ENCODE measurements at places on chromosomes 6 and 20.

GRCh38 chr6:165580136-165580535, 82.9 kb downstream of the PDE10A start:
- DNase-seq: no peak

DNA sequence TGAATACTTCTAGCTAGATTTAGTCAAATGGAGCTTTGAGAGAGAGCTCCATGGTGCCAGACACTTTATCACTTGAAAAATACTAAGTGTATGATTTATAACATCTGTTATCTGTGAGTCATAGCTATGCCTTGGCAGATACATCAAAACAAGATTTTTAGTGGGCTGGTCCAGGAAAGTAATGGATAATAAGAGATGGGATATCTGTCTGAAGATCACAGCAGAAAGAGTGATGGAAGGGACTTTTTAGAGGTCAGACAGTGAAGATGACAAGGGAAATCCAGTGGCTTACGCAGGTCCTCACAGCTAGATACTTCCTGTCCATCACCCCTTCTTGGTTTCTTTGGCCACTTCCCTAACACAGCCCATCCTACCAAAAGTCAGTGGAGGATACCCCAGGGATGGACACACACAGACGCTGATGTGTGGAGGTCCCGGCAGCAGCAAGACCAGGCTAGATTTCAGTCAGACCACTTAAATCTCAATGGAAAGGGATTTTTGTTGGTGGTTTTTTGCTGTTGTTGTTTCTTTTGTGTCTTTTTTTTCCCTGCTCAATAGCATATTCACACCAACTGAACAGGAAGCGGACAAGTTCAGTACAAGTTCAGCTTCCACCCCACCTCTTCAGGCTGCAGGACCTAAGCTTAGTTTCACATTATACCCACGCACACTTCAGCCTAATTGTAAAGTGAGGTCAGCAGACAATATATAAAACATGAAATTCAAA, 209.3 kb downstream of the ALDH8A1 start:
- DNase-seq: no peak

GRCh38 chr20:35093267-35093884, 769 bp upstream of the TRPC4AP start:
- no peak for DNase-seq

DNA sequence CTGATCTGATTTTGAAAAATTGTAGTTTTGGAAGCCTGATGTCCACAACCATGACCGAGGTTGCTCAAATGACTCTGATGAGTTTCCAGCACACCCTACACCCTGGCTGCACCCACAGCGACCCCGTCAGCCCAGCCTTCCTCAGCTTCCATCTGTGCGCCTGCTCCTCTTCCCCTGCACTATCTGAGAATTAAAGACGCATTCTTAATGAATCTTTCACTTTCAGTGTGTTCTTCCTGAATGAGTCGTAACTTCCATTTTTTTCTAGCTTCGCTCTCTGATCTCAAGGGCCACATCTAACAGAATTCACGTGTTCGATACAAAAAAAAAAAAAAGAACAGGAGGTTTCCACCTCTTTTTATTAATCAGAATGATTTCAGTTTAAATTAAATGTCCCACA, 21.3 kb upstream of the RREB1 start:
- DNase-seq: no peak

DNA sequence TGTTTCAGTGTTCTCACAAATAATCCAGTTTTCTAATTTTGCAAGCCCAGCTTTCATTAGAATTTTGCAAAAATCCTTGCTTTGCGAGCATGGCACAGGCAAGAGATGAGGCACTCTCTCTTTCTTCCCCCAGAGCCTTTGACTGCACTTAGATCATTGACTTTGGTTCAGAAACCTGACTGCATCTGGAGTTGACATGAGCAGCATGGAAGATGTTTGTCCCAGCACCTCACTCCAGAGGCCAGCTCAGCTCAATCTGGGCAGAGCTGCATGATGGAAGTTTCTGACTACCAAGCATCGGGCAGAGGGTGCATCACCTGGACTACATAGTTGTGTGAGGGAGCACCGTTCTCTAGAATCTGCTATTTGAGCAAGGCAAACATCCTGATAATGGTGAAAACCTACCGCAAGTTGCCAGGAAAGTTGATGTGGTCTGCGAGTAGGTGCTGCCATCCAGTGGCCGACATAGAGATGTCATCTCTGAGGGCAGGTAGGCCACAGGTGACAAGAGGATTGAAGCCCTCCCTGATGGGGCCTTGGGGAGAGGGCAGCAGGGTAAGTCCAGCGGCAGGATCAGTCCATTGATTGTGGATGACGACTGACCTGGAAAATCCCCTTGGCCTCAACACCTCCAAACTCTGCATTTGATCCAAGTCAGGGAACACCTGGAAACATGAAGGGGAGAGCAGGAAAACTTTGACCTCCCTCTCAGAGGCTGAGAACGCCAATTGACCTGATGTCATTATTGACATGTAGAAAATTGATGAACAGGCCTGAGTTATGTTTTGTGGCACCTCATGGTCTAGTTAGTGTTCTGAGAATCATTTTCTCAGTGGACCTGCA, 3.8 kb upstream of the LPA start:
- no peak for DNase-seq

GRCh38 chr20:49594143-49594930, 26.4 kb upstream of the PTGIS start:
- DNase-seq: peak; percentile 67

DNA sequence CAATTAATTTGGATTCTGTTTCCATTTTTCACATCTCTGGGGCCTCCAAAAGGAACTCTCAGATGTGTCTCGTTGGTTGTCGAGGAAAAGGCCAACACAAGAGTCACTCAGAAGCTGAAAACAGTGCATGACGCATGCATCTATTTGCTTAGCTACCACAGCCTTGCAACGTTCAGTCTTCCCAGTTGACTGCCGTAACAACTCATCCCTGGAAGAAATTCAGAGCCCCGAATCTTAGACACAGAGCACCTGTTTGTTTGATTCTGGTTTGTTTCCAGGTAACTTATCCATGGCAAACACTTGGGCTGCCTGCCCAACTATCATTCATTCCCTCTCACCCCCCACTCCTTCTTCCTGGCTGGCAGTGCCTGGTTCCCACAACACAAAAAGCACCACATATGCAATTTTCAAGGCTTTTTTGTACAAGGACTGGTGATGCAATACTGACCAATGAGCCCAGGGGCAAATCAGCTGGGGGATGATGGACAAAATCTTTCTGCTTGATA, 60.5 kb downstream of the ZMYND8 start:
- DNase-seq: no peak

DNA sequence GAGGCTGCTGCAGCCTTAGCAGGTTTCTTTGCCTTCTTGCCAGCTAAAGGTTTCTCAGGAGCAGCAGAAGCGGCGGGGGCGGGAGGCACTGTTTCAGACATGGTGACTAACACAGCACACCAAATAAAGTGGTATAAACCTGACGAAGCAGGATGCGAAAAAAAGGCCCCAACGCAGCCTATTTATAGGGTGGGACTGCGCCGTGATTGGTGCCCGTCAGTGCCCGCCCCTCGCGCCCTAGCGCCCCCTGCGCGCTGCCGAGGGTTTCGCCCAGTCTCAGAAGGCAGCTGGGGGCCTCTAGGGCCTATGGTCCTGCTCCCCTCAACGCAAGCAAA, 55.0 kb downstream of the TRIM38 start:
- peak; percentile 75 for DNase-seq

- DNase-seq: no peak
Observed at GRCh38 chr6:167898673-167899311, 72.1 kb downstream of the AFDN start.

- DNase-seq: no peak
Observed at GRCh38 chr6:30169658-30170614, 6.6 kb downstream of the TRIM15 start.

DNA sequence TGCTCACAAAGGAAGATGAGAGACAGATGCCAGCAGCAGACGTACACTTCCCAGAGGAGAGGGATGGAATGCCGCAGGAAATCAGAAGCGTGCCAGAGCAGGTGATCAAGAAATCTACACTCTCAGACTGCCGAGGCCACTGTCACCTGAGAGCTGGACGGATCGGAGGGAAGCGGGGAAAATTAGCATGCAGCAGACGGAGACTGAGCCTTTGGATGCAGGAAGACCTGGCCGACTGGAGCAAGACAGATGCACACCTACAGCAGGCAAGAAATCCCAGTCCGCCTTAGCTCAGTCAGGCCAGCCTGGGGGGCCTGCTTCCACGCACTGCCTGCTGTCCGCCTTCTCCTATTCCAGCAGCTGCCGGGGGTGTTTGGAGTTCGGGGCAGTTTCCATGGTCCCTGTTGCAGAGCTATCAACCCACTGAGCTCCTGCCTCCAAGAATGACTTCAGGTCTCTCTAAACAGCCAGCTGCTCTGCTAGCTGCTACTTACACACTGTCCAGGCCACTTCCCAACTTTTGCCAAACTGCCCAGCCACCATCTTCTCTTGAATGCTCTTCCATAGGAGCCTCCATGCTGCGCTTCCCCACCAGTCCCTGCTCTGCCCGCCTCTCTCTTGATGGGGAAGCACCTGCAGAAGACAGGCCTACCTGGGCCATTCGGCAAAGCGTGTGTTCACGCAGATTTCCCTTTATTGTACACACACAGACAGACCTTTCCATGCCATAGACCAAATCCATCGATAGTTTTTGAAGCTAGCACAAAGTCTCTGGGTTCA, 368.5 kb downstream of the ZFAND3 start:
- DNase-seq: no peak

DNA sequence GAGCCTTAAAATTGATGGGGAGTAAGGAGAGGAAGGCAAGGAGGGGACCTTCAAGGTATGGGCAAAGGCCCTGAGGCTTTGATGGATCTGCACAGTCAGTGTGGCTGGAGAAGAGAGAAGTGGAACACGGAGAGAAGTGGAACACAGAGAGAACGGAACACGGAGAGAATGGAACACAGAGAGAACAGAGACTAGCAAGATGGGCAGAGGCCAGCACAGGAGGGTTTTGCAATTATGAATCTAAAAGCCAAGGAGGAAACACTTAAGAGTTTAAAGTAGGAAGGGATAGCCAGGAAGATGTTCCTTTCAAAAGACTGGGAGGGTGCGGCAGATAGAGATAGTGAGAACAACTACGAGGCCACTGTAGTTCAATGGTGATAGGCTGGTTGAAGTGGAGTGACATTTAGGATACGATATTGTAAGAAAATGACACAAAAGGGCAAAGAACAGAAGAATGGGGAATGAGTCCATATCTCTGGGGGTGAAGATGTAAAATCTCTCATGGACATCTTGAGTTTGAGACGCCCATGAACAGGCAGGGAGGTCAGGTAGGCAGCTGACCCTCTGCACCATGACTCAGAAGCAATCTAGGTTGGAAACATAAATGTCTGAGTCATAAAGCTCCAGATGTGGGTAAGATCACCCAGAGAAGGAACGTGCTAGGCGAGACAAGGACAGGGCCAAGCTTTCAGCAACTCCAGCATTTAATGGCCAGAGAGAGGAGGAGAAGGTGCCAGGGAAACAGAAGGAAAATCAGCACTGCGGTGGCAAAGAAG, 25.4 kb downstream of the ZMYND8 start:
- no peak for DNase-seq

DNA sequence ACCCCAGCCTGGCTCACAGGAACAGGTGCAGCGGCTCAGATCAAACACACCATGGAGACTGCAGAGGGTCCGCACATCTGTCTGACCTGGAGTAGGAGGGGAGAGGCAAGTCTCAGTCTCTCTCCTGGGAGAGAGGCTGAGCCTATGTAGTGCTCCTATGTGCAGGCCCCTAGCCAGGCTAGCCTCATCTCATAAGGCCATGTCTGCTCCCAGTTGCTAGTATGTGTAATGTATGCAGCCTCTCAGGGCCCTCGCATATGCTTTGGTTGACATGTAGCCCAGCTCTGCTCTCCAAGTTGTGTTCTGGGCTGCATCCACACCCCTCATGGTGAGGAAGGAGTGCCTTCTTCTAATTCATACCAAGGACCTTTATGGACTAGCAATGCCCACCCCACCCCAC, 11.8 kb downstream of the TNXB start:
- no peak for DNase-seq

- no peak for DNase-seq
Observed at GRCh38 chr6:125022391-125022989, 60.3 kb downstream of the RNF217 start.

DNA sequence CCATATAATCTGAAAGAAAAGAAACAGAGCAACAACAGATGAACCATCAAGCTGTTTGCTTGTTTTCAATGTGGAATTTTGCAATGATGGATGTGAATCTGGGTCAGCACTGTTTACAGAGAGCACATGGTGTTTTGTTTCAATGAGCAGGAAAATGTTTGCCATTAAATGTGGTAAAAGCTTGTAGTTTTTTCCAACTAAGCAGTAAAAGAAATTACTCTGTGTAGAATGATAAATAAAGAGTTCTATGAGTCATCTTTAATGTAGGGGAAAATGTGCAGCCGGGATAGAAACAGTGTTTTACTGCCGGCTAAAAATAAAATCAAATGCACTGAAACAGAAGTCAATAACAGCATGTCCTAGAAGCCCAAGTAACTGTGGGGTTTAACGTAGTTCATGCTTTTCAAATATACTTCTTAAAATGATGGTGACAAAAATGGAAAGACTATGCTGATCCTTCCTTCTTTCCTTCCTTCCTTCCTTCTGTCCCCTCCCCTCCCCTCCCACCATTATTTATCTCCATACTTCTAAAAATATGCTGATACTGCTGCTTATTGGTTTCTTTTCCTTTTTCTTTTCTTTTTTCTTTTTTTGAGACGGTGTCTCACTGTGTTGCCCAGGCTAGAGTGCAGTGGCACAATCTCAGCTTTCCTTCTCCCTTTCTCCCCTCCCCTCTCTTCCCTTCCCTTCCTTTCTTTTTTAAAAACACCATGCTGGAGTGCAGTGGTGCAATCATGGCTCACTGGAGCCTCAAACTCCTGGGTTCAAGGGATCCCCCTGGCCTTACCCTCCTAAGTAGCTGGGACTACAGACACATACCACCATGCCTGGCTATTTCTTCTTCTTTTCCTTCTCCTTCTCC, 6.3 kb upstream of the NAA20 start:
- DNase-seq: no peak

- DNase-seq: peak; percentile 39
Observed at GRCh38 chr6:35139924-35140638, 1.1 kb downstream of the TCP11 start.

GRCh38 chr6:45637611-45638257, 260.0 kb upstream of the SUPT3H start:
- DNase-seq: no peak

GRCh38 chr6:107205058-107205998, 90.0 kb upstream of the BEND3 start:
- no peak for DNase-seq

DNA sequence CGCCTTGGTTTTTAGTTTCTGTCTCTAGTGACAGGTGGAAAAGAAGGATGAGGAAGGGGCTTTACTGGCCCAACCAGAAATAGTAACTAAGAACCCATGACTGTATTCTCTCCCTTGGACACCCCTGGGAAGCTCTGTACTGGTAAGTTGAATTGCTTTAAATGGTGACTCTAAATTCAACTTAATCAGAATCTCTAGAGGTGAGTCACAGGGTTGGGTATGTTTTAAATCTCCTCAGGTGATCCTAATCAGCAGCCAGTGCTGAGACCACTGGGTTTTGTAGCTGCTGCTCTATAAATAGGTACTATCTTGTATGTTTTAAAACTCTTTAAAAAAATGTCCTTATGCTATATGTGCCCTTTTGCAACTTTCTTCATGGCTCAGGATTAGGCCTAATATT, 314.0 kb upstream of the ECI2 start:
- no peak for DNase-seq

GRCh38 chr6:96563853-96564252, 925 bp downstream of the FHL5 start:
- no peak for DNase-seq

- DNase-seq: no peak
Observed at GRCh38 chr6:79543411-79543810, 6.2 kb upstream of the LCA5 start.

Data from activated CD4-positive, CD25-positive, alpha-beta regulatory T cell treated with anti-CD3 and anti-CD28 coated beads, Interleukin-2, amount 50 U/mL, for 72 hours (primary cell).